ENCODE measurements at places on chromosomes 13 and 19.

- no peak for DNase-seq
Observed at GRCh38 chr13:39676315-39676876, 20.9 kb downstream of the COG6 start.

DNA sequence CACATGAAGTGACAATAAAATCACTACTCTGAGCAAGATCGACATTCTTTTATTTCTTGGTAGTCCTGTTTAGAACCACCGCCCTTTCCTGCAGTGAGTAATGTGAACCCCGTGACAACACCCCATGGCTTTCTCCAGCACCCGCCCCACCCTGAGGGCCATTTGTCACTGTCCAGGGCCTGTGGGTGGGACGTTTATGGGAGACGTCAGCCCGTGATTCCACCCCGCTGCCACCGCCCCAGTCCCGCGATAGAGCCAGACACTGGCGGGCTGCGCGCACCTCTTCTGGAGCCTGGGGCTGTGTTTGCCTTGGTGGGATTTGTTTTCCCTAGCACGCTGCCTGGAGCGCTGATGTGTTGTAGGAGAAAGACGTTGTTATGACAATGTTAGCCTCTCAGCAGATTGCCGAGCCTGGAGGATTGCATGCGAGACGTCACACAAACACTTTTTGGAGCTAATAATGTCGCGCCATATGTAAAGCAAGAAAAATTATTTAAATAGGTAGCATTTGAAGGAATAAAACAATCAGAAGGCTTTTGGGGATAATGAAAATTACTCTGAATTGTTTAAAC lies 263.7 kb downstream of the TEX29 start:
- no peak for DNase-seq

DNA sequence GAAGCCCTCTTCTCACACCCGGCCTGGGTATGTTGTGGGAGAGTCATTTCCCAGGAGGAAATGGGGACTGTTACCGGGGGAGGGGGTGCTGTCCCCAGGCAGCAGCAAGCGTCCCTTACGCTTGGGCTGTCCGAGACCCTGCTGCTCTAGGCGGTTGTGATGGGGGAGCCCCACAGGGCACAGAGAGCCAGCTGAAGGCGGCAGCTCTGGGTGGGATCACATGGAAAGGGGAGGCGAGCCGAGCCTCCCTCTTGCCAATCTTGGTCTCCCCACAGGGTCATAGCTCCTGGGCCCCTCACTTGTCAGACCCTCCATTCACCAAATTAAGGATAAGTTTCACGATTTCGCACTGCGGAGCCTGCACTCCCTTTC lies 22.0 kb downstream of the EPN1 start:
- DNase-seq, result no peak

DNA sequence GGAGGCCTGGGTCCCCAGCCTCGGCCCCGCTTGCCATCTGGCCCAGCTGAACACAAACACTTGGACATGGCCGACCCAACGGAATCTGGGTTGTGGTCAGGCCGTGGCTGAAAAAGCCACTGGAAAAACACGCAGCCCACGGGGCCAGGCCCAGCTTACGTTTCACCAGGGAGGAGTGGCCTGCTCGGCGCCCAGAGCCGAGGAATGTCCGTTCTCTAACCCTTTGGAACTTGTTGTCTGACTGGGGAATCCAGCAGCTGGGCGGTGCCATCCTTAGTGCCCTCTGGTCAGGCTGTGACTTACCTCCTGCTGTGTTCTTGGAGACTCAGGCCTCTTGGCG lies 13.8 kb downstream of the CILP2 start:
- no peak for DNase-seq

GRCh38 chr13:39335721-39336120 lies 267.3 kb downstream of the LHFPL6 start:
- no peak for DNase-seq

DNA sequence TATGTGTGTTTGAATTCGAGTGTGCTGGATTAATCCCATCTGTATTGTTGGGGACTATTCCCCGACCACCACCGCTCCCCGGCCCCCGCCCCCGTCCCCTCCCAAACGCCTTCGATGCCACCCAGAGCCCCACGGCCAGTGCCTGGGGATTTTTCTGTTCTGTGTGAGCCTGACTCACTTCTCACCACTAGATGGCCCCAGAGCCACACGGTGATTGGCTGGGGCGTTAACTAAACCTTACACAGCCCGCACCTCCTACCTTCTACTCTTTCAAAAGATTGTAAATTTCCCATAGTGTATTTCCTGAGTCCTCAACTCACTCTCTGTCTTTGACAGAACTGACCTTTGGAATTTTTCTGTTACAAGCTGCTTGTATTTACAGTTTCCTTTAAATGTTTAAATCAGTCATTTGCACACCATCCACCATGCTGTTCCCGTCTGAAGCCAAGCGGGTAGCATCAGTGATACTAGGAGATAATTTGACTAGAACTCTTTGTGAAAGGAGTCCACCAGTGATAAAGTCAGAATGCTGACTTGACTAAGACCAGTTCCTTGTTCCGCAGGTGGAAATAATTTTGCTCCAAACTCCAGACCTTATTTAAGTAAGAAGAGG lies 61.4 kb downstream of the RFX2 start:
- peak; percentile 61 for DNase-seq

DNA sequence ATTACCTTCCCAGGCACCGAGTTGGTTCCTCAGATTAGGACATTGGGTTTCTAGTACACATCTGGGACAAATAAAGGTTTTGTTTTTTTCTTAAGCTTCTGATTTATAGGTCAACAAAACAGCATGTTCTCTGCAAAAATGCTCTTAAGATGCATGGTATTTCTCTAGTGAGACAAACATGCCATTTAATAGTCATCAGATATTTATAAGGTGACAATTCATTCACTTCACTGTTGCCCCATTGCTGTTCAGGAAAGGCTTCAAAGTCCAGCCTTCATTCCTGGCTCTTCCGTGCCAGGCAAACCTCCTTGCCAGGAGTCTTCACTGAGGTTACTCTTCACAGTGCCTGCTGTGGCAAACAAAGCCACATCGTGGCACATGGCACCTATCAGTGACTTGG lies 156.3 kb upstream of the FNDC3A start:
- DNase-seq, result no peak

DNA sequence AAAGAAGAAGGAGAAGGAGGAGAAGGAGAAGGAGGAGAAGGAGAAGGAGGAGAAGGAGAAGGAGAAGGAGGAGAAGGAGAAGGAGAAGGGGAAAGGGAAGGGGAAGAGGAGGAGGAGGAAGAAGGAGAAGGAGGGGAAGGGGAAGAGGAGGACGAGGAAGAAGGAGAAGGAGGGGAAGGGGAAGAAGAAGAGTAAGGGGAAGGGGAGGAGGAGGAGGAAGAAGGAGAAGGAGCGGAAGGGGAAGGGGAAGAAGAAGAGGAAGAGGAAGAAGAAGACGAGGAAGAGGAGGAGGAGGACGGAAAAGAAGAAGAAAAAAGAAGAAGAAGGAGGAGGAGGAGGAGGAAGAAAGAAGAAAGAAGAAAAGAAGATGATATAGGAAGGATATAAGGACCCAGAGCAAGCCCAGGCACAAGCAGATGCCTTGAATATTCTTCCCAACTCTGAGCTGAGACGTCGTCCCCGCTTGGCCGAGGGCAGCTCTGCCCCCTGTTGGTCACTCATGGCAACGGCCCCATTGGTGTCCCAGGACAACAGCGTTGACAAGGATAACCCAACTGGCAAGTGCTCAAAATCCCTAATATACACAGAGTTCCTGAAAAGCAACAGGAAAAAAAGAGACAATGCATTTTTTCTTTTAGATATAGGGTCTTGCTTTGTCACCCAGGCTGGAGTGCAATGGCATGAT lies 30.6 kb upstream of the IGSF23 start:
- no peak for DNase-seq

- no peak for DNase-seq
Observed at GRCh38 chr19:40601134-40601974, at the start of gene LTBP4. Gene LTBP4 (plus strand): TSS chr19:40601369. CDS start chr19:40601388, 19 bp downstream.

Data from naive thymus-derived CD4-positive, alpha-beta T cell (primary cell).